Stomach (tissue), 19 donors: ENCODE measurements at places on chromosomes 4 and X. TPM values are rescaled to one million over a fixed set of nuclear protein-coding genes. Genes with fewer than 3 reads are reported as not detected.

DNA sequence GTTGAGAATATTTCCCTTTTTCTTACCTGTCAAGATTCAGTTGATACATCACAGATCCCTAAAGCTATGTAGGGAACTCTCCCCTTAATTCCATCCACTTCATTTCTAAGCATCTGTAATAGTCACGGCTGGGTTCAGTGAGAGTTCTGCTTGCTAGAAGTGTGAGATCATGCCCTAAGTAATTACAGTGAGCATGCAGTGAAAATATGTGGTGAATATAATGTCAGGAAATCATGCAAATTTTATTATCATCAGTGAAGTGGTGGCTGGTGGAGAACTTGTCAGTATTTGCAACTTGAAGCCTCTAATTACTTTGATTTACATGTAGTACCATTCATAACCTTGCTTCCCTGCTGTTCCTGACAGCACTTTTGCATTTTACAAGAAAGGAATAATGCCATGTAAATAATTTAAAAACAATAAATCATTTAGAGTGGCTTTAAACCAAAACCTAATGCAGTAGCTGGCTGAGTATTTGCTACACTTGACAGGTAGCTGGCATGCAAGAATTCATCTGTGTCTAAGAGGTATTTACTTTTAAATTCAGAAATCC is 28.3 kb upstream of the CFAP299 start:
- no peaks in the 10 kb centered on the region for H3K36me3 ChIP-seq
- no peaks in the 10 kb centered on the region for H3K27me3 ChIP-seq
- H3K4me3 ChIP-seq, result no peak overlapping the region
- H3K27ac ChIP-seq, result no peak overlapping the region
- peaks cover 12% of the 10 kb centered on the region for H3K4me1 ChIP-seq

- H3K36me3 ChIP-seq, result no peaks in the 10 kb centered on the region
- H3K4me3 ChIP-seq, result no peak overlapping the region
- H3K27me3 ChIP-seq, result no peaks in the 10 kb centered on the region
- H3K4me1 ChIP-seq, result peaks cover 5% of the 10 kb centered on the region
Observed at GRCh38 chr4:14985161-14985560, 17.1 kb upstream of the CPEB2 start.

DNA sequence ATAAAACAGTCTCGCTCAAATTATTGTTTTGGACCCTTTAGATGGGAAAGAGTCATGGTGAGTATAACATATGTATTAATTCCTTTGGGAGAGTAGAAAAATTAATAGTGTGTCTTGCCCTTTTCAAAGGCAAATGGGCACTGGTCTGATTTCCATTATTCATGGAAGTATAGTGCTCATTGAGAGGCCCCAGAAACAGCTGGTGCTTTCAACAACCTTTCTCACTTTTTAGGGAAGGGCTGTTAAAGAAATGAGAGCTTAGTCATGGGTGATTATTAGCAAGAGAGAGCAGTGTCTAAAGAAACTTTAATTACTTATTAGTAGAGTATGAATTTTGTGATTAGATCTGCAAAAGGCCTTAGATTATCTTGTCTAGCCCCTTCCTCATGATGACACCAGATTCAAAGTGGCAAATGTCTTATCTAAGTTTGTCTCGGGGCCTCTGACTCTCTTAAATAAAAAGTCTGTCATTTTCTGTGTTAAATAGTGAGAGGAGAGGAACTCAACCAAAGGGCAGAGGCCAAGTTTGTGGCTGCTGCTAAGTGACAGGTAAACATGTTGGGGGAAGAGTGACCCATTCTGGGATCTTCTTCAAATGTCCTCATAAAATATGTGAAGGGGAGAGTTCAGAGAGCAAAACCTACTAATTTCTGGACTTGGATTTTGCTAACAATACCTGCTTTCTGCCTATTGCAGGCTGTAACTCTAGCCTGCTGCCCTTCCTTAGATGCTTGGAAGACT is 110.6 kb downstream of the REPS2 start:
- H3K27me3 ChIP-seq, result no peaks in the 10 kb centered on the region
- H3K36me3 ChIP-seq, result no peaks in the 10 kb centered on the region
- no peak overlapping the region for H3K27ac ChIP-seq
- H3K4me3 ChIP-seq, result no peak overlapping the region
- no peaks in the 10 kb centered on the region for H3K4me1 ChIP-seq

XK gene
- 32.1 TPM for total RNA-seq

RHOXF2 gene
- total RNA-seq, result not detected

NPNT gene
- 12.1 TPM for total RNA-seq

PFKFB1 gene
- total RNA-seq, result 0.87 TPM

HCCS gene
- total RNA-seq, result 17.3 TPM

ASB12 gene
- total RNA-seq, result not detected

DNA sequence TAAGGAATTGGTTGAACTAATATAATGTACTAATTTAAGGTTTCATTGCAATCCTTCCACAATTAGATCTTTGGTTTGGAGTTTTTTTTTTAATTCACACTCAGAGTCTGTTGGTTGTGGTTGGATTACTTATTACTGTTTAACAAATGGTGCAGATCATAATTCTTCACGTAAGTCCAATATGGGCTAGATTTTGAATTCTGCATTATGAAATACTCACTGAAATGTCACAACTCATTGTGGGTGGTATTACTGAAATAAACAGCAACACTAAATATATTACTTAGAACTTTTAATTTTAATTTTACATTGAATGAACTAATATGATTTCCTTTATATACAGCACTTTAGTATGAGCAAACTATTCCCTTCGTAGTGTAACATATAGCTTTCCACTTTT is 94.2 kb upstream of the MYOZ2 start:
- no peaks in the 10 kb centered on the region for H3K36me3 ChIP-seq
- DNase-seq, result no peak
- no peak overlapping the region for H3K4me3 ChIP-seq
- peaks cover 70% of the 10 kb centered on the region for H3K4me1 ChIP-seq

GABRB1 gene
- not detected for total RNA-seq

GRCh38 chrX:139058831-139059495 is 347.4 kb upstream of the FGF13 start:
- no peak for DNase-seq
- no peak overlapping the region for H3K27ac ChIP-seq
- no peaks in the 10 kb centered on the region for H3K36me3 ChIP-seq
- no peak overlapping the region for H3K4me3 ChIP-seq

DNA sequence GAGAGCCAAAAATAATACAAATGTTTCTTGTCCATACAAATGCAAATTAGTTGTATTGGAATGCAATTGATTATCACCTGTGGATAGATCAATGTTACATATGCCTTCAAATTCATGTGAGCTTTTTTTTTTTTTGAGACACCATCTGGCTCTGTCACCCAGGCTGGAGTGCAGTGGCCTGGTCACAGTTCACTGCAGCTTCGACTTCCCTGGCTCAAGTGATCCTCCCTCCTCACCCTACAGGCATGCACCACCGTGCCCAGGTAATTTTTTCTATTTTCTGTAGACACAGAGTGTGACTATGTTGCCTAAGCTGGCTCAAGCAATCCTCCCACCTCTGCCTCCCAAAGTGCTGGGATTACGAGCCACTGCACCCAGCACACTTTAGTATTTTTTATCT is 38.6 kb upstream of the TMEM184C start:
- no peaks in the 10 kb centered on the region for H3K4me1 ChIP-seq
- H3K27me3 ChIP-seq, result no peaks in the 10 kb centered on the region
- H3K27ac ChIP-seq, result no peak overlapping the region
- no peaks in the 10 kb centered on the region for H3K36me3 ChIP-seq

DNA sequence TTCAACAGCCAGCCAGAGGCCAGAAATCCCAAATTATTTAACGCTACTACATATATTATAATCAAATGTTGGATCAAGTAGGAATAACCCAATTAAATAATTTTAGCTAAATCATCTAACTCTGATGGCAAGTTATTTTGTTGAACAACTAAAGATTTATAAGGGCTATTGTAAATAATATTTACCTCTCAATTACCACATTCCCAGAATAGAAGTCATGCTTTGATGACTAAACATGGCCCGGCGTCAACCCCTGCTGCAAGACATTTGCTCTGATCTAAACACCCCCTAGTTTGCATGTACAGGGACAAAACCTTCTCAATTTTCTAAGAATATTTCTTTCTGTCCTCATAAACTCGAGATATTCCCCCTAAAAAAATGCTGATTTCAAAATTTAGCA is 14.2 kb downstream of the VEGFC start:
- H3K4me3 ChIP-seq, result no peak overlapping the region
- H3K36me3 ChIP-seq, result no peaks in the 10 kb centered on the region
- H3K27me3 ChIP-seq, result no peaks in the 10 kb centered on the region
- no peak for DNase-seq
- no peaks in the 10 kb centered on the region for H3K4me1 ChIP-seq

DOCK11 gene
- total RNA-seq, result 27.4 TPM

DNA sequence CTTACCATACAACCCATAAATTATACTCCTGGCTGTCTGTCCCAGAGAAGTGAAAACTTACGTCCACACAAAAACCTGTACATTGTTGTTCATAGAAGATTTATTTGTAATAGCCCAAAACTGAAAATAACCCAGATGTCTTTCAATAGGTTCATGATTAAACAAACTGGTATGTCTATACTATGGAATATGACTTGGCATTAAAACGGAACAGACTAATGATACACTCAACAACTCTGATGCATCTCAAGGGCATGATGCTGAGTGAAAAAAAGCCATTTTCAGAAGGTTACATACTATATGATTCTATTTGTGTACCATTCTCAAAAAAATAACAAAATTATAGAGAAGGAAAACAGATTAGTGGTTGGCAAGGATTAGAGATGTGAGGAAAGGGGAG is 11.6 kb upstream of the MND1 start:
- no peak overlapping the region for H3K27ac ChIP-seq
- H3K36me3 ChIP-seq, result peaks cover 71% of the 10 kb centered on the region
- H3K27me3 ChIP-seq, result no peaks in the 10 kb centered on the region
- no peak for DNase-seq
- H3K4me1 ChIP-seq, result no peaks in the 10 kb centered on the region

GRCh38 chr4:83388313-83388676 is 53.6 kb upstream of the HPSE start:
- no peak for DNase-seq
- no peak overlapping the region for H3K4me3 ChIP-seq
- no peak overlapping the region for H3K27ac ChIP-seq
- H3K4me1 ChIP-seq, result no peaks in the 10 kb centered on the region

- H3K36me3 ChIP-seq, result no peaks in the 10 kb centered on the region
- no peaks in the 10 kb centered on the region for H3K27me3 ChIP-seq
- H3K27ac ChIP-seq, result no peak overlapping the region
- no peak for DNase-seq
- no peak overlapping the region for H3K4me3 ChIP-seq
Observed at GRCh38 chrX:40778861-40779575, 43.7 kb upstream of the MED14 start.

CC2D2A gene
- total RNA-seq, result 32.7 TPM

DNA sequence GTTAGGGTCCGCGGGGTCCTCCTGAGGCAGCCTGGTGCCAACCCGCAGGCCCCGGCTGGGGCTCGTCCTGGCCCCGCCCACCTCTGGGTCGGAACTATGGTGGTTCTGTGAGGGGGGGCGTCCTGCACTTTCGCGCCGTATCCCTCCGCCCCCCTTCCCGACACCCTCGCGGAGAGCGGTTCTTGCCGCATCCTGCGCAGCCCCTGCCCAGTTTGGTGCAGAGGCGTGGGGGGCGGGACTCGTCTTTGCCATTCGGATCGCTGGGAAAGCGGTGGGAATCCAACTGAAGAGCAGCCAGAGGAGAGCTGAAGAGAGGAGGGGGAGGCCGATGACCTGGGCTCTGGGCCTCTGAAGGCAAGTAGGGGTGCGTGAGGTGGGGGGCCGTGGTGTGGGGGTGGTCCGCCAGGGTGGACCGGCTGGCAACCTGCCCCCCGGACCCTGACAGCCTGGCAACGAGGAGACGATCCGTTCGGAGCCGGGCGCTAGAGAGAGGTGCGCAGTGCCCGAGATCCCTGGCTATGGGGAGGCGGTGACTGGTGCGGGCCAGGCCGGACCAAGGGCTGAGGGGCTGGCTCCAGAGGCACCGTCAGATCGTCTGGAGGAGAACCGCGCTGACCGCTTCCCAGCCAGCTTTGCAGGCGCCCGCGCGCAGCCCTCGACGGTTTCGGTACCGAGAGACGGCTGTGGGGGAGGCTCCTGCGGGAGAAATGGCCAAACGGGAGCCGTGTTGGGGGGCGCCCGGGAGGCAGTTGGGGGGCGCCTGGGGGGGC is at the start of gene GPRASP1:
Gene GPRASP1 (plus strand): TSS at position 242 of the 770 bp plus-strand sequence. CDS start 2,431 bp downstream, outside the sequence.
- H3K36me3 ChIP-seq, result no peaks in the 10 kb centered on the region
- H3K27ac ChIP-seq, result peak within 1 kb of the TSS; percentile 73
- no peaks in the 10 kb centered on the region for H3K4me1 ChIP-seq
- H3K27me3 ChIP-seq, result peaks cover 8% of the 10 kb centered on the region

MAGEB10 gene
- total RNA-seq, result not detected

- no peak overlapping the region for H3K27ac ChIP-seq
- no peak for DNase-seq
- no peaks in the 10 kb centered on the region for H3K27me3 ChIP-seq
- H3K36me3 ChIP-seq, result no peaks in the 10 kb centered on the region
Observed at GRCh38 chrX:10280071-10280470, 123.3 kb downstream of the CLCN4 start.

SOD3 gene
- 188 TPM for total RNA-seq

HTRA3 gene
- total RNA-seq, result 24.6 TPM

FAM120C gene
- 5.8 TPM for total RNA-seq

TBC1D14 gene
- 38.8 TPM for total RNA-seq

DNA sequence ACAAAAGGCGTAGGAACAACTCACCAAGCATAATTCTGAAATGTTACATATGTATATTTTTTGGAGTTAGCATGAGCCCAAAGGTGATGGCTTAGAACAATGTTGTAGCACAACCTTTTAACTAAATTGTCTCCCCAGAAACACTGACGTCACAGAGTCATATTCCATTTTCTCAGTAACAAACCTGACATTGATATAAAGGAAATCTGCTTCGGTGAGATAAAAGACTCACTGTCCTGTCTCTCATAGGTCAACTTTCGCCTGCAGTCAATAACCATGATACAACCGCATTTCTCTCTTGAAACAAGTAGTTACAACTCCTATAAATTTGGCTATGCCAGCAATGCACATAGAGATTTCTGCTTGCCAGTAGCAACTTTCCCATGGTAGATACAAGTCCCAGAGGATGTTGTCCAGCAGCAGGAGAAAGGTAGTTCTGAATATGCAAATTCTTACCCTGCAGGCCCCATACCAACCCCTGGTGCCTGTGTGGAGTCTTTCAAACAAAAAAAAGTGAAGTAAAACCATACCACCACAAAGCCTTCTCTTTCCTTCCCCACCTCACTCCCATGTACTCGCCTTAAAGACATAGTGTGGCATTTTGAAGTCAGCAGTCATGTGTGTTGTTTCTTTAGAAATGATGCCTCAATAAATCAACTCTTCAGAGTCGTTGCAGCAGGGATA is 47.9 kb downstream of the MTM1 start:
- no peaks in the 10 kb centered on the region for H3K27me3 ChIP-seq
- H3K36me3 ChIP-seq, result no peaks in the 10 kb centered on the region
- H3K4me1 ChIP-seq, result no peaks in the 10 kb centered on the region
- no peak overlapping the region for H3K27ac ChIP-seq
- no peak overlapping the region for H3K4me3 ChIP-seq

GRCh38 chrX:20973038-20973437 is 401.2 kb upstream of the CNKSR2 start:
- H3K4me3 ChIP-seq, result no peak overlapping the region
- H3K27ac ChIP-seq, result no peak overlapping the region
- no peak for DNase-seq
- H3K36me3 ChIP-seq, result no peaks in the 10 kb centered on the region
- no peaks in the 10 kb centered on the region for H3K4me1 ChIP-seq

ADAM29 gene
- total RNA-seq, result not detected

CFAP47 gene
- total RNA-seq, result not detected
